AG09319 (cell line): ENCODE measurements at places on chromosomes 11 and 22.

DNA sequence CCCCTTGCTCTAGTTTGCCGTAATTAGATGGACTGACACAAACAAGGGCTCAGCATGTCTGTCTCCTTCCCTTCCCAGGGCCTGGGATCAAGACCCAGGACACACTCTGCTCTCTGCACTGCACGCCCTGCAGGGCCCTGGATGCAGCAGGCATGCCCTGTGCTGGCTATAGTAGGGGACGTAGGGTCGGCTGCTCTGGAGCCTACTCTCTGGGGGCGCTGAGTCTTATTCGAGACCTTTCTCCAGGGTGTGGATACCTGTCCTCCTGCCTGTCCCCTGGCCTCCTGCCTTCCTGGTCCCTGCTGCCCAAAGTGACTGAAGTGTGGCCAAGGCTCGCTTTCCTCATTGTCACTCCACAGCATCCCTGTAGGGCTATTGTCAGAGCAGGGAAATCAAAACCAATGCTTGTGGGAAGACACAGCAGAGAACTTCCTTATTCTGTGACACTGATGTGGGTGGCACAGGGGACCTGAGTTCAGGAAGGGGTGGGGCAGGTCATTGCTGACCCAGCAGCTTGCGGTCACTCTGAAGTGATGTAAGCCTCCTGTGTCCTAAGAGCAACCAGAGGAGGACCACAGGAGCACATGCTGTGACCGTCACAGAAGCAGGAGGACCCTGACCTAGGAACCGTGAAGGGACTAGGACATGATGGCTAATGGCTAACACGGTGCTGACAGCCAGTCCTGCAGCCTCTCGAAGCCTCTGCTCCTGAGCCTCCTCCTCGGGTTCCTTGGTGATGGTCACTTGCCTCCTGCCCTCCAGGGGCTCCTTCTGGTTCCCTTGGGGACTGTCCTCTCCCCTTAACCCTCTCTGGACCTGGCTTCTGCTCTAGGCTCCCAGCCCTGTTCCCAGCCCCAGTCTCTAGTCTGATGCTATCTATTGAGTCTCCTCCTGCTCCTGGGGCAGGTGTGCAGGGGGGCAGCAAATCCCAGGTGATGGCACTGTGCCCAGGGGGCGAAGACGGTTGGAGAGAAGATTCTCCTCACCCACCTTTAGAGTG, 10.3 kb downstream of the APOBEC3A start:
- no peak for DNase-seq

GRCh38 chr11:44994753-44995152, 44.1 kb upstream of the TP53I11 start:
- no peak for DNase-seq

- DNase-seq, result no peak
Observed at GRCh38 chr11:124511745-124512144, 31.7 kb downstream of the OR8B12 start.

DNA sequence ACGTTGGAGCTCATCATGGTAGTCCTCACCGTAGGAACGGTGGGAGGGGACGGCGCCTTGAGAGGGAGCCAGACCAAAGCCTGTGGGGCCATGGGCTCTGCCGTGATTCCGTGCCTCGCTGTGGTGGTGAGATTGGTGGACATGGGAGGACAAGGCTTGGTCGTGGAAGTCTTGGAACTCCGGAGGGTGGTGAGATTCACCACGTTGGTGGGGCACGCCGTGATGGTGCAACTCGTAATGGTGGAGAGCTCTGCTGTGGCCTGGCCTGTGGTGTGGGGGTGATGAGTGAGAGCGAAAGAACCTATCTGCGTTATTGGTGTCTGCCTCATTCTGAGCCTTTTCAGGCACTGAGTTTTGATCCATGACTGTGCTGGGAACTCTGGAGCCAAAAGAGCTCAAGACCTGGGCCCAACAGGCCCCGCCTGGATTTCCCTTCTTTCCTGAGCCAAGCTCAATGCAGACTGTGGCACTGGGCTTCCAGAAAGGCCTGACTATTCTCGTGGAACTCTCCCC, at the start of gene CATSPER1:
TSS of gene CATSPER1 (minus strand) at position 463 of the 513 bp plus-strand sequence. CDS start at position 363, 100 bp downstream.
- no peak for DNase-seq

GRCh38 chr22:37639771-37640590, 512 bp downstream of the SH3BP1 start:
- DNase-seq, result no peak

DNA sequence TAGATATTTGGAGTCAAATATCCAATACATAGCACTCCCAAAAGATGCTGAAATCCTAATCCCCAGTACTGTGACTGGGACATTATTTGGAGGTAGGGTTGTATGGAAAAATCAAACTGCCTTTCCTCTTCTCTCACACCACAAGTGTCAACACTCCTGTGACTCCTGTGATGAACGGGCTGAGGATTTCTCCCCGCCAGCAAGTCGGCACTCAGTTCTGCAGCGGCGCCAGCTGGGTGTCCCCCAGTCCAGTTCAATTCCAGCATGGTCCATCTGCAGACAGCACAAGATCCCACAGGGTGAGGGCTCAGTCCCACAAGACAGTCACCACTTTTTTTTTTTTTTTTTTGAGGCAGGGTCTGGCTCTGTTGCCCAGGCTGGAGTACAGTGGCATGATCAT, 4.3 kb upstream of the PARVB start:
- DNase-seq, result no peak

GRCh38 chr22:33920197-33920540, at the start of gene LARGE1:
TSS of gene LARGE1 (minus strand) at chr22:33920476.
- DNase-seq, result no peak

DNA sequence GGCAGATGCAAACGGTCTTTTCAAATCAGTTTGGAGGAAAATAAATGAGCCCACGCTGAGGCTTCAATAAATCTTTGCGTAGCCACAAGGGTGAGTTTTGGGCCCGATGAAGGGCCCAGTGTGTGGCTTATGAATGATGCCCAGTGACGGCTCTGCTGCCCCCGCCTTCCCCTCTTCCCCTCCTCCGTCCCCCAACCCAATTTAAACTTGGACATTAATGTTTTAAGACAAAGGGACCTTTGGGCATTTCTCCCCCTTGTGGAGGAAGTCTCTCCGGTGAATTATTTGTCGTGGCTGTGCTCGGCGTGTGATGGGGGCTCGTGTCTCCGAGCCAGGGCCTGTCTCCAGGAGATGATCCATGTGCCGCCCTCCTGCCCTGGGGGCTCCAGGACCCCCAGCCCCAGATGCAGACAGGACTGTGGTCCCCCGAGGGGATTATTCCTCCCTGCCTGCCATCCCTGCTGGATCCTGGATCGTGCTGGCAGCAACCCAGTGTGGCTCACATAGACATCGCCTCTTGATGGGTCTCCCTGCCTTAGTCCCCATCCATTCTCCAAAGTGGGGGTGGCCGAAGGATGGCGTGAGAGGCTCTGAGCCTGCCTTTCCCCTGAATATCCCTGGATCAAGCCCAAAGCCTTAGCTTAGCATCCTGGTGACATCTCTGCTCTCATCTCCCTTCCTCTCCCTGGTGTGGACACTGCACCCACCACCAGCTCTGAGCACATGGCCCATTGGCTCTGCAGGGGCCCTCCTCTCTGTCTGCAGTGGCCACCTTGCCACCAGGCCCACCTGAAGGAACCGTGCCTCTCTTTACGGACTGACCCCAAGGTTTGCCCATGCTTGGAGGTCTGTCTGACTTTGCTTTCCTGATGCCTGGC, 56.4 kb downstream of the SMIM38 start:
- no peak for DNase-seq

DNA sequence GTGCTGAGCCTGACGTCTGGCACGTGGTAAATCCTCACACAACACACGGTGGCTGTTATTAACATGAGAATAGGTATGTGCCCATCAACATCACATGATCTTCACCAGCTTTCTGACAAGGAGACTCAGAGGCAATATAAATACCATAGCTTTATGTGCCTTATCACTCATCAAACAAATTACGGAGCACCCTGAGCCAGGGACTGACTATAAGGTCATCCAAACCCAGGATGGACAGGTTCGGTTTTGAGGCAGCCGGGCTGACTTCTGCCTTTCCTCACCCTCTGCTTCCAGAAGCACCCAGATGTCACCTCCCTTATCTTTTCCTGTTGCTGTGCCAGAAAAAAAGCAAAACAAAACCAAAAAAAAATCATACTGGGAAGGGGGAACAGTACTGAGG, 5.7 kb upstream of the PLAAT3 start:
- DNase-seq, result no peak

DNA sequence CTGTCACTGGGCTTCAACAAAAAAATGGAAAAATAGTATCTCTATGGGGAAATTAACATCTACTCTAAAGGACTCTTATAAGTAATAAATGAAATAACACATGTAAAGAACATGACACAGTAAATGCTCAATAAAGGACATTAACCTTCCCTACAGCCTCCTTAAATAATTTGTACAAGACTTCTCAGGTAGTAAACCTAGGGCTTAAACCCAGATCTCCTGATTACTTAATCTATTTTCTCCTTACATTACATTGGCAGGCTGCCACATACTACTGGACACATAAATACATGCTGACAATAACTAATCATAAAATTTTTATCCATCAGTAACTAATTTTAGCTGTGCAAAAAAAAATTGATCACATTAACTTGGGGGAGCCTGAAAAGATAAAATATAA, 4.9 kb downstream of the AMBRA1 start:
- no peak for DNase-seq

- no peak for DNase-seq
Observed at GRCh38 chr22:17753401-17753989, 20.8 kb downstream of the BID start.

- peak; percentile 89 for DNase-seq
Observed at GRCh38 chr22:46087816-46088277, 62.5 kb upstream of the PPARA start.

DNA sequence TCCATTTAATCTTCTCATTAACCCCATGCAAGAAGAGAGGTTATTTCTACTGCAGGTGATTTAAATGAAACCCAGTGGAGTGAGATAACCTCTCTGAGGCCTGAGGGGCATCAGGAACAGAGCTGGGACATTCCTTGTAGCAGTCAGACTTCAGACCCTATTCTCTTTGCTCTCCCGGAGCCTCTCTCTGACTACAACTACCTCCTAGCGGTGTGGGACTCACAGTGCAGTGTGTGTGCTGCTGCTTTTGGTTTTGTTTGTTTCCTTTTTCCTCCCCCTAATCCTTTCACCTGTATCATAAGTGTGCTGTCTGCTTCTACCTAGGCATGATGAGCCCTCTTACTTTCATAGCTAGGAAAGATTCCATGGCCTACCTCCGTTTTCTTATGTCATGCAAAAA, 769.6 kb downstream of the NTM start:
- no peak for DNase-seq

- DNase-seq, result no peak
Observed at GRCh38 chr22:47547881-47548650, 785.6 kb downstream of the TBC1D22A start.

- no peak for DNase-seq
Observed at GRCh38 chr11:72232260-72233055, 7.9 kb downstream of the INPPL1 start.

- DNase-seq, result no peak
Observed at GRCh38 chr11:68993546-68993945, 12.8 kb upstream of the MRGPRD start.

GRCh38 chr22:50674130-50674500, 1.5 kb downstream of the SHANK3 start:
- no peak for DNase-seq

DNA sequence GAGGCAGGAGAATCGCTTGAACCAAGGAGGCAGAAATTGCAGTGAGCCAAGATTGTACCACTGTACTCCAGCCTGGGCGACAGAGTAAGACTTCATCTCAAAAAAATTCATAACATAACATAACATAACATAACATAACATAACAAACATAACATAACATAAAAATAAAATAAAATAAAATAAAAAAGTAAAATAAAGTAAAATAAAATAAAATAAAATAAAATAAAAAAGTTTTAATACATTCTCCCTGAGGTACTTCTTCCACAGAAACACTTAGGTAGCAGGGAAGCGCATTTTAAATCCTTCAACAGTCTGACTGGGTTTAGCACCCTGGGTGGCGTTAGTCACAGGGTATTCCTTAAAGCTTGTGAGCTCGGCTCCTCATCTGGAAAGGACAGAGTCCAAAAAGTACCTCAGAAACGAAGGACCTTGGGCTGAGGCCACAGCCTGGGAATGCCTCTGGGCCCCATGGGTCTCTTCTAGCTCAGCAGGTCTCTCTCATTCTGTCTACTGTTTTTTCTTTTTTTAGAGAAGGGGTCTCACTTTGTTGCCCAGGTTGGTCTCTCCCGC, 41.7 kb downstream of the MICAL3 start:
- no peak for DNase-seq

- DNase-seq, result no peak
Observed at GRCh38 chr11:79694368-79694767, 253.5 kb upstream of the TENM4 start.

DNA sequence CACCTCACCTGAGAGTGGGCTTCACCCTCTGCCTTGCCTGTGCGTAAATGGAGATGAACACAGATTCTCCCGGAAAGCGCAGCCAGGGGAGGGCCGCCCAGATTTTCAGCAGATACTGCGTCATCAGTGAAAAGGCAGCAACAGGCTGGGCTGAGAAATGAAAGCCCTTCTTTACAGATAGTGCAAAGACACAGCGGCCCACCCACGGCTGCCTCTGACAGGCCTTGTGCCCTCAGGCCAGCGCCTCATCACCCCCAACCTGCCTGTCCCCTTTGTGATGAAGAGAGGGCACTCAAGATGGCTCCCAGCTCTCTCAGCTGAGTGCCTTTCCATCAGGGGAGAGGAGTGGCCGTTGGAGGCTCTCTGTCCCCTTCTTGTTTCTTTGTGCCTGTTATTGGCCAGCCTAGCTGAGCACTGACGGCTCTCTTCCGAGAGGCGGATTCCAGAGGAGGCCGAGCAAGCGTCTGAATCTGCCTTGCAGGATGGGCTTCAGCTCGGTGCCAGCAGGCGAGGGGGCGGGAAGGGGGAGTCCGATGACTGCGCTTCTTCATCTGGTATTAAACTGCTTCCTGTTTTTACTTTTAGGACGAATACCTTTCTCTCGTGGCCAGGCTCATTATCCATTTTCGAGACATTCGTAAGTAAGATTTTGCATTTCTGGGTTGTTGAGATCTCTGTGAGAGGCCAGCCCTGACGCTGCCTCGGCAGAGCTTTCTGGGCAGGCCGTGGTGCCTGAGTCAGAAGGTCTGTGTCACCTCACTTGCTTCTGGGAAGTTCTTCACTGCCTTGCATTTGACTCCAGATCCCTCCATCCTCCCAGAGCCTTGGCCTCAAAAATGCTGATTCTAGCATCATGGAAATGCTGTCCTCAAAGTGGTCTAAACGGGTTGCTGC, 43.7 kb downstream of the MED15 start:
- no peak for DNase-seq

DNA sequence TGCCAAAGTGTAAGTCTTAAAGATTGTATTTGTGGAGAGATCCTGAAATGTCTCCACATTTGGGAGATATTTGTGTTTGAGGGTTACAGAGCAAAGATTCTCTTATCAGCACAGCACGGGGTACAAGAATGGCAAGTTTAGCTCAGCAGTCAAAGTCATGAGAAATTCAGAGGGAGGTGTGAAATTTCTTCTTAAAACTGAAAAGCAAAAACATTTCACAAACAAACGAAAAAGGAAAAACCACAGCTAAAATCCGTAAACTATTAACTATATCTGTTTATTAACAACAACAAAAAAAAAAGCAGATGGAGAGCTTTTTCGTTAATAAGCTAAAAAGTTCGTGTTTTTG, 40.9 kb upstream of the ETS1 start:
- DNase-seq, result no peak
